ENCODE measurements at places on chromosomes 3 and 15.

GRCh38 chr3:23508464-23508863 is 297.3 kb upstream of the UBE2E1 start:
- no peak for DNase-seq

DNA sequence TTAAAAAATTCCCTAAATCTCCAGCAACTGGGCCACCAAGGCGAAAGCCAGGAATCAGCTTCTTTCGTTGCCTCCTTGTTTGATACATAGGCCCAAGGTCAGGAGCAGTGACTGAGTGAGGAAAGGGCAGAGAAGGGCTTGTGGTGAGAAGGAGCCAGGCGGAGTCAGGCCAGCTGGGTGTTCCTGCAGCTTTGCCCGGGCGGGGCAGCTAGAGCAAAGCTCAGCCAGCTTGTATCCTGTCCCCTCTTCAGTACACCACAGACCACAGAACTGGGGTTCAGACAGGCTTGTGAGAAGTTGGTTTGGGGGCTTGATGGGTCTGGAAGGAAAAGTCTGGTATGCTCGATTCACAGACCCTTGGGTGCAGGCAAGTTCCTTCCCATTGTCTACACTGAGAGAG is 52.6 kb downstream of the CCK start:
- DNase-seq: no peak

DNA sequence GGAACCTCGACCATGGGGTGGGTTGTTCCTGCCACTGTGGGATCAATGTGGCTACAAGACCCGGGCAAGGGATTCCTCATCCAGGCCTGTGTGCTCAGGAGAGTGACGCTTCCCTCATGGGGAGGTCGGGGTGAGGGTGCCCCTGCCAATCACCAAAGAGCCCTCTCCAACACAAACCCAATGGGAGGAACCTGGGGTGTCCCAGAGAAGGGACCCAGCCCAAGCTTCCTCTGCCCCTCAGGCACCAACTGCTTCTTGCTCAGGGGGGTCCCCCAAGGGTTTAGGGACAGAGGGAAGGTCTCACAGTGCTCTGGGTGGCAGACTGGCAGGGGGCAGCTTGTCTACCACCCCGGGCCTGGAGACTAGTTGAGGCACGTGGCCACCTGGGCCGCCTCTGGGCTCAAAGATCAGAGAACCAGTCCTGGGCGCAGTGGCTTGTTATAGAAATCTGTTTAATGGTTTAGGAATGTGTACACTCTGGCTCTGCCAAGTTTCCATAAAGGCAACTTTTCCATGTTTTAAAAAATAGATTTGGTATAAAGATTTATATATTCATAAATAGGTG is 26.6 kb downstream of the GP9 start:
- no peak for DNase-seq

- DNase-seq: no peak
Observed at GRCh38 chr3:87792534-87793336, 266.1 kb downstream of the CGGBP1 start.

DNA sequence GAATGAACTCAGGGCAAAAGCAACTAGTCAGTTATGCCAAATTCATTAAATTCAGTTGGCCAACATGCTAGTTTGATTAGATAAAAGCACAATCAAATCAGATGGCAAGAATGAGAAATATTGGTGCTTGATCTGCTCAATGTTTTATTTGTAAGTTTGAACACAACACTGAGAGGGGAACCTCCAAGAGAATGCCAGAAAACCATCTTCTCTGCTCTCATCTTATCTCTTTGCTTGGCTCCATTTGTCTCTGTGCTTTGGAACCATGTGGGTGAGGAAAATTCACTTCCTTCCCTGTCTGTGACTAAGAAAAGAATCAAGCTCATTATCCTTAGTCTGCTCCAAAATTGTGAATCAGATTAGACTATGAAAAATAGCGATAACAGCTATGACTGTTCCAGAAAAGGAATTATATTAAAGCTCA is 43.6 kb upstream of the DCBLD2 start:
- DNase-seq: no peak

- no peak for DNase-seq
Observed at GRCh38 chr3:123449102-123449996, 459 bp upstream of the ADCY5 start.

Measured in NCI-H748 treated with DMSO at 0.1 percent for 48 hours (cell line).